SHP77 treated with DMSO at 0.1 percent for 48 hours (cell line): ENCODE measurements at places on chromosomes 6 and 20.

GRCh38 chr6:138500867-138501446 lies 1.7 kb upstream of the NHSL1 start:
- no peak for DNase-seq

DNA sequence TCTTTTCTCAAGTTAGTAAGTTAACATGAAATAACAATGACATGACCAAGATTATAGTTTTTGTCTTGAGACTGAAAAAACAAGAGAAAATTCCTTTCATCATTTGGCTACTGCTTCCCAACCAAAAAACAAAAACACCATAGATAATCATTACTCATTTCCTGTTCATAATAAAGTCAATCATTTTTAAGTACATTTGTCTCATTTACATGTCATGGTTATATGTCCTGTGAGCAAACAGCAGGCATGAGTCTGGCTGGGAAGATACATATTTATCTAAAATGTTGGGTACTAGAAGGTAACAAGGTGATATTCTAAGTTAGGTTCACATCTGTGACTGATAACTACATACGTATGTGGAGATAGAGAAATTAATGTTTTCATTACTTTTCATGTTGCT lies 180.5 kb downstream of the ISM1 start:
- DNase-seq, result no peak

GRCh38 chr20:60300374-60300773 lies 342.2 kb downstream of the CDH26 start:
- DNase-seq, result no peak

DNA sequence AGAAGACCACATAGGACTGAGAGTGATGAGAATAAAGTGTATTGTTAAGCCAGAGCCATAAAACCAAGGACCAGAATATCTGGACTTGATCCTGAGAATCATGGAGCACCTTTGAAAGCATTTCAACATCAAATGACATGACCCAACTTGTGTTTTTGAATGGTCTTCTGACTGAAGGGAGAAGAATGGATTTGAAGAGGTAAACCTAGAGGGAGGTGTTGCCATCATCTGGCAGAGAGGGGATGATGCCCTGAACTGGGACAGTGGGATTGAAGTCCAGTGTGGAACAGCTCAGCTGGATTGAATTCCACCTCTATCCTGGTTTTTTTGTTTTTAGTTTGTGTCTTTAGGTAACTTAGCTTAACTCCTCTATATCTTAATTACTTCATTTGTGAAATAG lies 570.0 kb downstream of the TBC1D32 start:
- DNase-seq, result no peak

GRCh38 chr20:49906101-49906604 lies 9.2 kb downstream of the SPATA2 start:
- DNase-seq, result no peak

GRCh38 chr6:108948181-108948661 lies 100.0 kb downstream of the ARMC2 start:
- DNase-seq, result peak; percentile 43

GRCh38 chr20:49603209-49603627 lies 35.3 kb upstream of the PTGIS start:
- no peak for DNase-seq

DNA sequence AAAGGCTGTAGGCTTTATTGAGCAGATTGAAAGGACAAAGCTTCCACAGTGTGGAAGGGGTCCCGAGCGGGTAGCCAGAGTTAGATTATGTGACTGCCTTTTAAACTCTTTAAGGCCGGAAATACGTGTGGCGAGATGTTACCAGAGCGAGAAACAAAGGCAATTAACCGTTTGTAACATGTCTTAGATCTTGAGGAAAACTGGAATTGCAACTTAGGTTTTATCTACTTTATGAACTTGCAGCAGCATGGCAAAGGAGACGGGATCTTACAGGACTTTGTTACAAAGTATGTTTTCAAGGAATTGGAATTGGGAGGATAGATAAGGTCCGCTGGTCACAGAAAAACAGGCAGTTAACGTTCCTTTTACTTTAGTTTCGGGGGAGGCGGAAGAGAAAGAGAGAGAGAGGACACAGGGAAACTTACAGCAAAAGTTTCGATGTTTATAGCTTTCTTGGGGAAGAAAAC lies 594.7 kb upstream of the ADGRB3 start:
- no peak for DNase-seq

- no peak for DNase-seq
Observed at GRCh38 chr6:165804331-165805066, 141.5 kb upstream of the PDE10A start.

- DNase-seq, result peak; percentile 63
Observed at GRCh38 chr6:117605169-117605826, 3.0 kb upstream of the GOPC start.

DNA sequence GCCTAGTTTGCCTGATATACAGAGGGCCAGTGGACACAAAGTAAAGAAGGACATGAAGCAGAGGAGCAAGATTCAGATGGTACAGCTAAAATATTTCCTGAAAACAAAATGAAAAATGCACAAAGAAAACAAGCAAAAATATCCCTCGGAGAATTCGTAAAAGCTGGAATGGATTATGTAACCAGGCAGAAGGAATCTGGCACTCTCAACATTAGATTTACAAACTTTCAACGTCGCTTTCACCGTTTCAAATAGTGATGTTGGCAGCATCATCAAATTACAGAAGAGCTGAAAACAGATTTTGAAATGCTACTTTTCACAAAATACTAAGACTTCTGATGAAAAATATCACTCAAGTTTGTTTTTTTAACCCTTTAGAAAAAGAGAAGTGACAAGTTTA lies 11.7 kb downstream of the SMLR1 start:
- DNase-seq, result no peak

DNA sequence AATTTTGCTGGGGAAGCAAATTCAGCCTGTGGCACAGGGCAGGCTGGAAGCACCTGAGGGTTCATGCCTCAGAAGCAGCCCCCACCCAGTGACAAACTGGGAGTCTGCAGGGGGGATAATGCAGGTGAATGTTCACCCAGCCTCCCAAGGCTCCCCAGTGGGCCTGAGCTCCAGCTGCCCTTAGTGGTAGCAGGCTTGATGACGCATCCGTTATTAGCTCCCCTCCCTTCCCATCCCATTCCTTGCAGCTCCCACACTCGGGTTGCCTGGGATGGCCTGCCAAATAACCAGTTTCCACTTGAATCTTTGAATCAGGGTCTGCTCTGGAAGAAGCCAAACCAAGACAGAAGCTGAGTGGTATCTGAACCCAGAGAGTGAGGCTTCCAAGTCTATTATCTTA lies 15.8 kb downstream of the KCNK15 start:
- no peak for DNase-seq

DNA sequence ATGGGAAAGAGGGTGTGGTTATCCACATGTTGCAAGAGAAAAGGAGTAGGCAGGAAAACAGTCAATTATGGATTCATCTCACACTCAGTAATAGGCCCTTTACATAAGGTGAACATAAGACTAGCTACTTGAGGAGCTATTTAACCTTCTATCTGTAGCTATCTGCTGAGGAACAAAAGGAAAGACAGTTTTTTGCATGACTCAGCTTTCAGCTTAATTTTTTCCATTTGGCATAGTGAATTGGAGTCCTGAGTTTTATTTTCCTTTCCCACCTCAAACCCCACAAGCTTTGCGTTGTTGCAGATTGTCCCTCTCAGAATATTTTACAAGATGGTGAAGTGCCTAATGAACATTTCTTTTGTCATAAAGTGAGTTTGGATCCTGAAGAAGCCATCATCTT lies 32.4 kb downstream of the UBD start:
- DNase-seq, result no peak

GRCh38 chr6:139920027-139920775 lies 545.8 kb upstream of the CITED2 start:
- DNase-seq, result no peak

GRCh38 chr20:61900011-61900944 lies 165.4 kb downstream of the TAF4 start:
- no peak for DNase-seq

GRCh38 chr20:20230741-20231140 lies 137.2 kb upstream of the INSM1 start:
- DNase-seq, result no peak

- DNase-seq, result no peak
Observed at GRCh38 chr6:82237013-82237412, 10.5 kb downstream of the IBTK start.

- DNase-seq, result peak; percentile 30
Observed at GRCh38 chr6:149925974-149926777, 3.3 kb upstream of the RAET1G start.

DNA sequence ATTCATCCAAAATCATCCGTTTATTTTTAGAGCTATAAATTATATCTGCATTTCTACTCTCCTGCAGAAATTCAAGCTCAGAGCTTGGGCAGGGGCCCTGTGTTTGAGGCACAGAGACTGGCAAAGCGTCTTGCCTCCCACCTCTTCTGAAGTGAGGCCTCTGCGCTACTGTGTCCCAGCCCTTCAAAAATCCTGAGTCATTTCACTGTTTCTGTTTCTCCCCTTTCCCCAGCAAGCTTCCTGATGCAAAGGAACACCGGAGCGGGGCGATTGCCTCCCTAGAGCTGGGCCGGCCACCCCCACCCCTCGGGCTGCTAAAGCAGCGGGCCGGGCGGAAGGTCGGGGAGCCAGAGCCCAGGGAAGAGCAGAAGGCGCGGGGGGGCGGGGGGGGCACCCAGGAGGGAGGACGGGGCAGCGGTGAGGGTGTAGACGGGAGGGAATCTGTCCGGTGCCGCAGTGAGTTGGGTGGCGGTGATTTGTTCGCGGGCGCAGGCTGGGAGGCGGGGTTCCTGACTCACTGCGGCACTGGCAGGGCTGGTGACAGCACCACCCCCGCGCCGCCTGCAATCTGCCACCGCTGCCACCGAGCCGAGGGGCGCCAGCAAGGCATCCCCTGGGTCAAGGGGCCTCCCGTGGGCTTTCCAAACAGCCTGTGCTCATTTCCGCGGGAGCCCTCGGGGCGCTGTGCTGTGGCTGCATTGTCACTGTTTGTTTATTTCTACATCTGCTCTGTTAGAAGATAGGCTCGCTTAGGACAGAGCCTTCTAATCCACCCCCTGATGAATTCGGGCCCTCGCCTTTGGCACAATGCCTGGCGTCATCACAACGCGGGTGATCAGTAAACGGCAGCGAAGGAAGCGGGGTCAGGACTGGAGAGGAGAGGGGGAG lies 46.5 kb upstream of the SNAP25 start:
- peak; percentile 86 for DNase-seq

DNA sequence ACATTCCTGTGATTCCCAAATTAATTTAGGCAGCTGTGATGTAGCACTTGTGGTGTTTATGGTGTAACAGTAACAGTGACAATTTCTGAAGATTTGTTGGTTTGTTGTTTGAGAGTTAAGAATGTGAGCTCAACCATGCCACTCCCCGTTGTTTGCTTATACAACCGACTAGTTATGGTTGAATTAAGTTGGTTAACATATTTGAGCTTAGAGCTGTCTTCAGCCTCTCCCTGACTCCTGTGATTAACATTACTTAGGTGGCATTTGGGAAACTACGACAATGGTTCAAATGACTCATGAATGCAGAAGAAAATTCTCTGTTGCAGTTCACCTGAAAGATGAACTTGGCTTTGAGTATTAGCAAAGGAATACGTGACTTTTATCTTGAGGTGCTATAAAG lies 35.9 kb upstream of the PRL start:
- DNase-seq, result no peak

DNA sequence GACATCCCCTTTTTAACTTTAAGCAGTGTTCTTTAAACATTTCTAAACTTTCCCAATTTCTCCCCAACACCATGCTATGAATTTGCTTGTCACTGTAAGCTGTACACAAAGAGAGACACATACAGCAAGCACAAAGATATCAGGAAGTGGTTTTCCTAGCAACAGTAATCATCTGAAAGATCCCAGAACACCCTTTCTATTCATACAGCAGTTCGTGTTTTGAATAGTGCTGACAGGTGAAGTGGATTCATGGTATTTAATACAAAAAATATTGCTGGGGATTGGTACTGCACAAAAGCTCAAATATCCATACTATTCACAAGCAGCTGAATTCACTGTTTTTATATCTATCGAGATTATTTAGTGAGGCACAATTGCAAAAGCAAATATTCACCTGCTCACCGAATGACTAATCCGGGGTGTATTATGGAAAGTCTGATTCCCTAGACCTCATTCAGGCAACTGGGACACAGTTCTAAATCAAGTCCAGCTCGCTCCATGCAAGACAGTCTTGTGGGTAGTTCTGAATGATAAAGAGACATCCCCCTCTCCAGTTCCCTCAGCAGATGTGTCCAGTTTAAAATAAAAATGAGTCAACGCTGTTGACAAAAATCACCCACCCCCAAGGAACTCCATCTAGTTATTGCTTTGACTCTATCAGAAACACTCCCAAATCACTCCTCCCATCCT lies 107.1 kb upstream of the TSHZ2 start:
- no peak for DNase-seq

- no peak for DNase-seq
Observed at GRCh38 chr6:38579010-38579628, 60.6 kb downstream of the BTBD9 start.

- no peak for DNase-seq
Observed at GRCh38 chr6:41079080-41079479, 6.3 kb downstream of the NFYA start.

GRCh38 chr6:109153752-109154151 lies 58.4 kb downstream of the CEP57L1 start:
- DNase-seq, result no peak

DNA sequence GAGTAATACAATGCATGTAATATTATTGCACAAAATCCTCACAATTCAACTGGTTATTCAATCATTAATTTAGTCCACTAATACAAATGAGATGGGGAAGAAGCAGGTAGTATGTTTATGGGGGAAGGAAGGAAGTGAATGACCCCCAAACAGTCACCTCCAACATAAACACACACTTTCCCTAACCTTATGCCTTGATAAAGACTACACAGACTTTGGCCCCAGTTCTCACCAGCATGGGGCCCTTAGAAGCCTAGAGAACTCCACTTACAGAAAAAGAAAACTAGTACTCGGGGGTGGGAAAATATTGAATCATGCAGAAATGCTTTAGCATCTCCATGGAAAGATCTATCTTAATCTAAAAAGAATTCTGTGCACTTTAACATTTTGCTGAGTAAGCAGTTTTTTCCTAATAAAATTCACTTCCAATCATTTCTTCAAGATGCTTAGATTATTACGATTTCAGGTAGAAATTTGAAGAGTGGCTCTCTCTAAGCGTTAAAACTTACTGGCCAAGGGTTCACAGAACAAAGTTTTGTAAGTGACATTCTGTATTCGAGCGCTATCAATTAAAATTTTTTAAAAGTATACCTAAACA lies 18.8 kb downstream of the ARHGAP18 start:
- DNase-seq, result no peak

- DNase-seq, result no peak
Observed at GRCh38 chr6:104559435-104560202, 300.1 kb downstream of the HACE1 start.

GRCh38 chr20:8408587-8409307 lies 276.7 kb downstream of the PLCB1 start:
- no peak for DNase-seq

DNA sequence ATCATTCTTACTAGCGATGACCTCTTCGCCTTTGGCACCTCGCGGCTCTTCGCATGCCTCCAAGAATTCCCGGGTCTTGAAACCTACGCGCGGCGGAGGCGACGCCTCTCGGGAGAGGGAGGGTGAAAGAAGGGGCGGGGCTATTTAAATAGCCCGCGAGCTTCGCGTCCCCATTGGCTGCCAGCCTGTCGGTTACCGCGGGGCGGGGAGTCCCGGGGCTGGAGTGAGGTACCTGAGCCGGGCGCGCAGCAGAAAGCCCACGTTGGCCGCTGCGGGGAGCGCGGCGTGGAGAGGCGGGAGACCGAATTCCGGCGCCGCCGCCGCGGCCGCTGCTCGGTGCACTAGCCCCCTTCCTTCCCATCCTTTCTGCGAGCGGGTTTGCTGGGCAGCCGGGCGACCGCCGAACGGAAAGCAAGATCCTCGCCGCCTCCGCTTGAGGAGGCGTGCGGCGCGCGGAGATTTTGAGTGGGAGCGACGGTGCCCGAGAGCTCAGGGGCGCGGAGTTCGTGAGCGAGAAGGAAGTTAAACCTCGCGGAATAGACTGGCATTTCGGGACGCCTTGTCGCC lies at the start of gene BMP6:
TSS of gene BMP6 (plus strand) at position 251 of the 567 bp plus-strand sequence. CDS start 857 bp downstream, outside the sequence.
- DNase-seq, result peak; percentile 68
